ENCODE measurements at places on chromosomes 12 and 14.
A peak's percentile ranks its signal among the peaks of the same experiment; 100 is the strongest.

DNA sequence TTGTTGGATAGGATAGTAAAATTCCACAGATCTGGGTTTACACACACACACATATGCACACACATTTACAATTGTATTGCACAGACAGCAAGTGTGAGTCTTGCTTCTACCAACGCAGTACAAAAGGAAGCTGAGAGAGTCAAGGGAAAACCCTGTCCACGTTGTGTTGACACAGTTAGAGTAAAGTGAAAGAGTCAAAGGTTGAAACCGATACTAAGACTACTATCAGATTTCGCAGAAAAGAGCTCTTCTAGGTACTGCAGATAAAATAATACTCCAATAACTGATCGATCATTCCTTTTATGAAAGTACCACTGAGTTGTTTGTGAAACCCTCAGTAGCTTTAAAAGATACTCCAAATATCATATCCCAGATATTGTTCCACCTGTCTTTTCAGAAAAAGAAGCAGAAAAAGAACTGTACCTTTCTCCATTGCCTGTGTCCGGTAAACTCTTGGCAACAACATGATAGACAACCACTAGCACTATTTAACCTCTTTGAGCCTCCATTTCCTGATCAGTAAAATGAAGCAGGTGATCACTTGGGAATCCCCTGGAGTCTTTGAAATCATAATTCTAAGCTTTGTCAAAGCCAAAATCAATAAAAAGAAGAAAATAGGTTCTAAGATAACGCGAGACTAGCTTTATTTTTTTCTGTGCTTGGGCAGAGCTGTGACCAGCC is 224.6 kb upstream of the FOXN3 start:
- peaks cover 2% of the 10 kb centered on the region for H3K27me3 ChIP-seq
- peaks cover 29% of the 10 kb centered on the region for H3K4me1 ChIP-seq
- peak overlapping the region; percentile 49 for H3K4me3 ChIP-seq
- peak overlapping the region; percentile 51 for H3K27ac ChIP-seq
- no peaks in the 10 kb centered on the region for H3K36me3 ChIP-seq

DNA sequence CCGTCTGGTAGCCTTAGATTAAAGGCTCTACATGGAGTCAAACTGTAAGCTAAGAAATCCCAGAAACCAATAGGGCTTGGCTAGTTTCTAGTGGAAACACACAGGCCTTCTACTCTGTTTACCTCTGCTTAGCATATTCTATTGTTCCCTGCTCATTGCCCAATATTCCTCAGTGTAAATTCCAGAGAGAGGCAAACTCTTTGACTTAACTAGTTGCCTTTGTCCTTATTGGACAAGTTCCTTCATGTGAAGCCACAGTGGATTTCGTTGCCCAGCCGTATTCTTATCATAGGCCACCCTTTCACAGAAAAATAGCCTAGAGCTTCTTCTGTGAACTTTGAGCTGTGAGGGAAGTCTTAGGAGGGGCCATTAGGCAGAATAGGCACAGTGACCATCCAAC is 186.1 kb downstream of the PLCZ1 start:
- no peak overlapping the region for H3K4me3 ChIP-seq
- H3K4me1 ChIP-seq, result no peaks in the 10 kb centered on the region
- H3K36me3 ChIP-seq, result no peaks in the 10 kb centered on the region
- no peak overlapping the region for H3K27ac ChIP-seq
- H3K27me3 ChIP-seq, result no peaks in the 10 kb centered on the region
- DNase-seq, result no peak

GRCh38 chr12:73867147-73867546 is 670.5 kb upstream of the ATXN7L3B start:
- DNase-seq, result no peak
- H3K4me3 ChIP-seq, result no peak overlapping the region
- no peaks in the 10 kb centered on the region for H3K4me1 ChIP-seq
- no peaks in the 10 kb centered on the region for H3K27me3 ChIP-seq

- peaks cover 49% of the 10 kb centered on the region for H3K4me1 ChIP-seq
- no peak for DNase-seq
- no peaks in the 10 kb centered on the region for H3K36me3 ChIP-seq
- peaks cover 6% of the 10 kb centered on the region for H3K27me3 ChIP-seq
These were observed 23.2 kb downstream of the FOS start for GRCh38 chr14:75301666-75302325.

- no peak for DNase-seq
- H3K36me3 ChIP-seq, result no peaks in the 10 kb centered on the region
- no peak overlapping the region for H3K27ac ChIP-seq
- H3K27me3 ChIP-seq, result peaks cover 4% of the 10 kb centered on the region
These were observed 161.6 kb upstream of the ALG10B start for GRCh38 chr12:38155020-38155395.

GRCh38 chr12:10113075-10113474 is 14.3 kb upstream of the CLEC1A start:
- H3K27me3 ChIP-seq, result peaks cover 4% of the 10 kb centered on the region
- DNase-seq, result no peak
- no peaks in the 10 kb centered on the region for H3K4me1 ChIP-seq
- no peak overlapping the region for H3K27ac ChIP-seq
- H3K36me3 ChIP-seq, result no peaks in the 10 kb centered on the region
- no peak overlapping the region for H3K4me3 ChIP-seq

GRCh38 chr12:96687719-96688118 is 198.3 kb downstream of the CFAP54 start:
- H3K4me1 ChIP-seq, result no peaks in the 10 kb centered on the region
- H3K27me3 ChIP-seq, result no peaks in the 10 kb centered on the region
- no peak overlapping the region for H3K27ac ChIP-seq
- DNase-seq, result no peak

DNA sequence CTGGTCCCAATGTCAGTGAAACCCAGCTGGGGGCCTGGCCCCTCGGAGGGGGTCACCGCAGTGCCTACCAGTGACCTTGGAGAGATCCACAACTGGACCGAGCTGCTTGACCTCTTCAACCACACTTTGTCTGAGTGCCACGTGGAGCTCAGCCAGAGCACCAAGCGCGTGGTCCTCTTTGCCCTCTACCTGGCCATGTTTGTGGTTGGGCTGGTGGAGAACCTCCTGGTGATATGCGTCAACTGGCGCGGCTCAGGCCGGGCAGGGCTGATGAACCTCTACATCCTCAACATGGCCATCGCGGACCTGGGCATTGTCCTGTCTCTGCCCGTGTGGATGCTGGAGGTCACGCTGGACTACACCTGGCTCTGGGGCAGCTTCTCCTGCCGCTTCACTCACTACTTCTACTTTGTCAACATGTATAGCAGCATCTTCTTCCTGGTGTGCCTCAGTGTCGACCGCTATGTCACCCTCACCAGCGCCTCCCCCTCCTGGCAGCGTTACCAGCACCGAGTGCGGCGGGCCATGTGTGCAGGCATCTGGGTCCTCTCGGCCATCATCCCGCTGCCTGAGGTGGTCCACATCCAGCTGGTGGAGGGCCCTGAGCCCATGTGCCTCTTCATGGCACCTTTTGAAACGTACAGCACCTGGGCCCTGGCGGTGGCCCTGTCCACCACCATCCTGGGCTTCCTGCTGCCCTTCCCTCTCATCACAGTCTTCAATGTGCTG is 11.0 kb downstream of the ZBTB39 start:
- peaks cover 15% of the 10 kb centered on the region for H3K4me1 ChIP-seq
- DNase-seq, result no peak
- no peaks in the 10 kb centered on the region for H3K36me3 ChIP-seq
- no peak overlapping the region for H3K27ac ChIP-seq

DNA sequence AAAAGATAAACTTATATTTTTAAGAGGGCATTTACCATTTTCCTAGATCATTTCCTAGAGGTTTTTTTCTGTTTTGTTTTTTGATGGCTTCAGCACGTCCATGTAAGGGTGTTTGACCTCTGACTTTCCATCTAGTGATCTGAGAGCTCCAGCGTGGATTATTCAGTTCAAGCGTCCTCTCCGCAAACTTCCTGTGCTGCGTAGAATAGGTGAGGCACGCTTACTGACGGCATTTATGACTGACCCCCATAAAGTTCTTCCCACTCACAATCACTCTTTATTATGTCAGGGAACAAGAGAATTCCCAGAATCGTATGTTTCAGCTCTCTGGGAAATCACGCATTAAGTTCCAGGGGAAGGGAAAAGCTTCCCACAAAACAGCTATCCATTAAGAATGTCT is 16.4 kb downstream of the CCDC92 start:
- no peaks in the 10 kb centered on the region for H3K36me3 ChIP-seq
- H3K27me3 ChIP-seq, result no peaks in the 10 kb centered on the region
- H3K4me3 ChIP-seq, result no peak overlapping the region
- DNase-seq, result no peak
- peaks cover 11% of the 10 kb centered on the region for H3K4me1 ChIP-seq
- H3K27ac ChIP-seq, result no peak overlapping the region

- no peak overlapping the region for H3K27ac ChIP-seq
- H3K4me3 ChIP-seq, result no peak overlapping the region
- H3K27me3 ChIP-seq, result no peaks in the 10 kb centered on the region
These were observed 159.7 kb upstream of the NTF3 start for GRCh38 chr12:5272018-5272785.

GRCh38 chr14:85380881-85381280 is 149.1 kb upstream of the FLRT2 start:
- no peak for DNase-seq
- no peak overlapping the region for H3K27ac ChIP-seq
- no peaks in the 10 kb centered on the region for H3K27me3 ChIP-seq

DNA sequence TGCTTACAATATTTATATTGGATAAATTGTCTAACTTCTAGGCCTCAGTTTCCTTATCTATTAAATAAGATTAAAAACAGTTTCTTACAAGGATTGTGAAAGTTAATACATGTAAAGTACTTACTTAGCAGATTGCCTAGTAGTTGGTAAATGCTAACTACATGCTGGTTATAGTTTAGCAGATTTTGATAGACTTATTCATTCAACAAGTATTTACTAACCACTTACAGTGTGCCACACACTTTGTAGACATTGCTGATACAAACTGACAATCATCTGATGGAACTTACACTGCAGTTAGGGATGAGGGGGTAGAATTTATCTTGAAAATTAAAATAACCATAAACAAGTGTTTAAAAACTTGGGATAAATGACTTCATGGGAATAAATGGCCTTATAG is 50.4 kb downstream of the ARID2 start:
- no peaks in the 10 kb centered on the region for H3K27me3 ChIP-seq
- no peak for DNase-seq
- H3K4me3 ChIP-seq, result no peak overlapping the region
- H3K27ac ChIP-seq, result no peak overlapping the region

DNA sequence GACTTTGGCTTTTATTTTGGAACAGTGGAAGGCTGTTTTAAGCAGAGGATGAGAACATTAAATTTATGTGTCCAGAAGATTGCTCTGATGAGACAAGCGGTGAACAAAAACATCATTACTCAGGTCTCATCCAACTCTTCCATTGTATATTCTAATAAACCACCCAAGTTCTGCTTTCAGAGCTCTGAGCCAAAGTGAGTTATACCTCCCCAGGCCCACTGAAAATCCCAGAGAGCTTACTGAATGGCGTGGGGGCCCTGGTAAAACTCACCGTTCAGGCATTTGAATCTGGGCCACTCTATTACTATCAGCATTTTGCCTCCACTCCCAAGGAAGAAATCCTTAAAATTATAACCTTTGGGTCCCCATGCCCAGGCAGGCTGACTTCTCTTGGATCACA is 122.0 kb upstream of the HIF1A start:
- H3K27ac ChIP-seq, result no peak overlapping the region
- H3K27me3 ChIP-seq, result no peaks in the 10 kb centered on the region
- H3K4me1 ChIP-seq, result peaks cover 47% of the 10 kb centered on the region
- no peak for DNase-seq
- H3K4me3 ChIP-seq, result no peak overlapping the region

GRCh38 chr14:89175881-89176799 is 240.9 kb downstream of the FOXN3 start:
- no peak overlapping the region for H3K27ac ChIP-seq
- H3K27me3 ChIP-seq, result no peaks in the 10 kb centered on the region
- no peak for DNase-seq
- peaks cover 19% of the 10 kb centered on the region for H3K4me1 ChIP-seq
- H3K36me3 ChIP-seq, result peaks cover 12% of the 10 kb centered on the region

DNA sequence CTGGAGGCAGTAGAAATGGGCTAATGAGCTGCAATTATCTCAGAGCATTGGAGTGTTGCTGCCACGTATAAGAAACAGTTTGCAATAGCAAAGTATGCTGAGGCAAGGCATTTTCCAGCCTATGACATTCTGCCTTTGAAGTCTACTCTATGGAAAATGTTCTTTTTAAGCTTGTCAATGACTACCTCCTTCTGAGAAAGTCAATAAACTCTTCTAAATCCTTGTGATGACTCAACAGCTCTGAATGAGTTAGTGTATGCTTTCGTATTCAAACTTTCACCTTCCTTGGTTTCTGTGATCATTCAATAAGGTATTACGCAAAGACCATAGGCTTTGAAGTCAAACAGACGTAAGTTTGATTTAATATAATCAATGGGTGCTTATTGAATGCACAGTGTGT is 111.2 kb downstream of the CAPZA3 start:
- H3K27ac ChIP-seq, result no peak overlapping the region
- no peaks in the 10 kb centered on the region for H3K4me1 ChIP-seq
- no peak overlapping the region for H3K4me3 ChIP-seq

DNA sequence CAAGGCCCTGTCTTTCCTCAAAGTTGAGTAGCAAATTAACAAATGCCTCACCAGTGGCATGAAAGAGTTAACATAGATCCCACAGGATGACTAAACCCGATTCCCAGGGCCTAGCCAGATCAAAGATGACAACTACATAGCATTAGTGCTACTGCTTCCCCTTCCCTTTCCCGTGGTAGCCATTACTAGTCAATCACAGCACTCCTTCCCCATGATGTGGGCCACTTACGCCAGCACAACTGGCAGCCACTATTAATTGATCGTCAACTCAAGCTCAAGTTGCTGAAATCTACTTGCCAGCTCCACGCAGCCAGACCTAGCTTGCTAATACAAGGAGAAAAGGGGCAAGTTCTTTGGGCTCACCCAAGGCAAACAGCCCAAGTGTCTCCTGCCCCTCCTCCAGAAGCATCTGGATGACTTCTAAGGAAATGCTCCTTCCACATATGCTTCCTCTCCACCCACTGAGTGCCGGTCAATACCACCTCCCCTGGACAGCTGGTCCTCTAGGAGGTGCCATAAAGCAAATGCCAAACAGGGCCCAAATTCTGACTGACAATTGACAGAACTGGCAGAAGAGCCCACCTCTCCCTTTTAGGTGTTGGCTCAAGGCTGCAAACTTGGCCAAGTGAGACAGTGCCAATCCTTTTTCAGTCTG is 72.6 kb downstream of the NUAK1 start:
- H3K4me1 ChIP-seq, result no peaks in the 10 kb centered on the region
- no peak overlapping the region for H3K27ac ChIP-seq
- no peak for DNase-seq
- H3K4me3 ChIP-seq, result no peak overlapping the region
- no peaks in the 10 kb centered on the region for H3K27me3 ChIP-seq

- DNase-seq, result no peak
- no peak overlapping the region for H3K4me3 ChIP-seq
- H3K36me3 ChIP-seq, result peaks cover 89% of the 10 kb centered on the region
- H3K27me3 ChIP-seq, result no peaks in the 10 kb centered on the region
- peak overlapping the region; percentile 1 for H3K27ac ChIP-seq
These were observed 11.0 kb downstream of the HNRNPC start for GRCh38 chr14:21258005-21258888.
